ENCODE measurements at places on chromosomes 3 and 15.

DNA sequence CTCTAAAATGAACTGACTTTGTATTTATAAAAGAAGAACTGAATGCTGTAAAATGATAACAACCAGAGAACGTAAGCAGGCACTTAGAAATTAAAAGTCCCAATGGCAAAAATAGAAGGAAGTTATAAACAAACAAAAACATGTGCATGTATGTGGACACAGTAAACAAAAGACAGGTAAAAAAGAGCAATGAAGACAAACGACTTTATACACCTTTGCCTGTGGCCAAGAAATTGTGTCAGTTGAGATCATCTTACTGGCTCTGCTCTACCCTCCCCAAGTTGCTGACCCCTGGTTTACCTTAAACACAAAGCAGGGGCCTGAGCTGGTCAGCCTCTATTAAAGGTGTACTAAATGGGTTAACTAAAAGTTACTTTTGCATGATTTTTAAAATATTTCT is 41.7 kb upstream of the GP5 start:
- no peak for DNase-seq

DNA sequence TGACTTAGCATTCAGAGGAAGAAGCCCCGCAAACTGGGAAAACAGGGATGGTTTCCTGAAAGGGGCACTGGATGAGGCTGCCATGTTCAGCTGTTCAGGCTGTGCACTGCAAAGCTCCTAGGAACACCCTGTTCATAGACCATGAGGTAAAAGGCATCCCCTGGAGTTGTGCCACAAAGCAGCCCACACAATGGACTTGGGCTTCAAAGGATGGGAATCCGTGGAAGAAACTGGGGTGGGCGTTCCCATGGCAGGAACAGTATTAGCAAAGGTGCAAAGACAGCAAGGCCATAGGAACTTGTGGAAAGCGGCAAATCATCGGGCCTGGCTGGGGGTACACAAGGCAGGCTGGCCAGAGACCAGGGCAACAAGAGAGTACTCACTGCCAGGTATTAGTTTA is 8.9 kb downstream of the OXTR start:
- DNase-seq = no peak

GRCh38 chr3:197499427-197499826 is 56.3 kb downstream of the BDH1 start:
- DNase-seq = no peak

GRCh38 chr3:172002512-172003078 is 36.8 kb upstream of the FNDC3B start:
- DNase-seq = no peak

DNA sequence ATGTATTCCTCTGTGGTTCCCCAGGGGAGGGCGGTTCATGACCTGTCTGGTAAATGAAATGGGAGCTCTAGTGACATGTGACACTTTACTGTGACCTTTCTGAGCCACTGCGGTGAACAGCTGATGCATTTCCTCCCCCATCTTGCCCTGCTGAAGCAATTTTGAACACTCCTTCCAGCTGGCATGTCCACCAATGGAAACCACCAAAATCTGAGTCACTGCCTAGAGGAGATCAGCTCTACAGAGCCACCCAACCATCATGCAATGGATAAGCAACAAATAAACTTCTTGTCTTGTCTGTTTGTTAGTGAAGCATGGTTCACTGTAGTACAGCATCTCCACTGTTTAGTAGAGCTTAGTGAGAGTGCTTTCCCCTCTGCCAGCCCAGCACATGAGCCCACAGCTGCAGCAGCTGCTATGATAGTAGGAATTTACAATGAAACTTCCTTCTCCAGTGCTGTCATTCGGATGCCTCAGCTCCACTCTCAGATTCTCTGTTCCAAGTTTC is 479.4 kb downstream of the NTRK3 start:
- peak; percentile 27 for DNase-seq

DNA sequence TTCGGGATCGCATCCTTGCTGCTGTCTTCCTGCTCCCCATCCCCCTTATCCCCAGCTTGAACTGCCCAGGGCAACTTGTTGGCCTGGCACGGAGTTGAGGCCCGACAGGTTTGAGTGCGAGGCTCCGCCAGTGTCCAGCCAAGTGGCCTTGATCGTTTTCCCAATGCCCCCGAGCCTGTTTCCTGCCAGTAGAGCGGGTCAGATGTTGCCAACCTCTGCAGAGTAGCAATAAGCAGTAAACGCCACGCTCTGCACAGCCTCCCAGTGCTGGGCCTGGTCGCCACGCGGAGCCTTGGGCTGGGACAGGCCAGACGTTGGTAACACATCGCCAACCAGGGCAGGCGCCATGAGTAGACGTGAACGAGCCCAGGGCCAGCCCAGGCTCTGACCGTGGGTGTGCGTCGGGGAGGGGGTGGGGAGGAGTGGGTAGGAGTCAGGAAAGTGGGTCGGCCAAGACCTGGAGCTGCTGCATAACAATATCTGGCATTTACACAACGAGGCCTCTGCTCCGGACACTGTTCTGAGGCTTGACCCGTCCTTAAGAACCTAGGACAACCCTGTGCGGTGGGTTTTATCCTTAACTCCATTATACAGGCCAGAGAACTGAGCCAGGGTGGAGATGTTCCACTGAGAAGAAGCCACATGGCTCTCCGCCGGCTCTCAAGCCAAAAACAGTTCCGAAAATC is 444 bp upstream of the ABHD14A start:
- no peak for DNase-seq

- peak; percentile 91 for DNase-seq
Measured at GRCh38 chr3:149812606-149813366, at the start of gene RNF13. Gene RNF13 (plus strand): TSS chr3:149813215. CDS start chr3:149846027, 32,812 bp downstream.

- no peak for DNase-seq
Measured at GRCh38 chr3:59391131-59391530, 341.3 kb upstream of the CFAP20DC start.

DNA sequence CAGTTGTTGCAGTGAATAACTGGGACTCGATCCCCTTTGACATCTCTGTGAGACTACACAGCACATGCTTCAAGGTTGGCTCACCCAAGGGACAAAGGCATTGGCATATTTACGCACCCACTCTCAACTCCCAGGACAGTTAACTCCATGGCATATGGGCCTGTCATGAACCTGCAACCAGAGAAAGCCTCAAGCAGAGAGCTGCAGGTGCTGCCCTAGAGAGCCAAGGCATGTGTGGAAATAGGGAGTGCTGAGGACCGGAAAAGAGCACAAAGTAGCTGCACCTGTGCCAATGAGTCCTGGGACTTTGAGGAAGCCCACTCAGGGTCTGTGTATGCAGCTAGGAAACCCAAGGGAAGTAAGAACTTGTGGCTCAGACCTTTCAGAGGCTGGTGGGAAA is 32.9 kb upstream of the SLC24A5 start:
- no peak for DNase-seq
